AG09319 (cell line): ENCODE measurements at places on chromosomes 5 and 9.

DNA sequence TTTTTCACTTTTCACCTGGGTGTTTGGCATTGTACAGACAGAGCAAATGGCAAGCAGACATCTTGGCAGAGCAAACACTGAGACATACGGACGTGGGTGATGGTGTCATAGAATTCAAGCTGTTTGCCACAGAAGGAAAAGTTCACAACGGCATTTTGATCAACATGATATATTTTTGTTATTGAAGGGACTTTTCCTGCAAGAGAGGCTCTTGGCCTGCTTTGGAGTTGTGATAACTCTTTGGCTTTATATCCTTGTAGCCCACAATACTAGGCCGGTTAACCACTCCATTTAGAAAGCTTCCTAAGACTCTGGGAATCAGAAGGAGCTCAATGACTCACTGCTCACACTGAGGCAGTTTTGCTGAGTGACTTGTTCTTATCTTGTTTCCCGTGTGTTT, 1038.3 kb downstream of the TLE1 start:
- no peak for DNase-seq

- DNase-seq: no peak
These were observed 274.5 kb downstream of the GADD45G start for GRCh38 chr9:89879276-89879675.

GRCh38 chr5:73985145-73985544, 359.1 kb downstream of the ARHGEF28 start:
- no peak for DNase-seq

DNA sequence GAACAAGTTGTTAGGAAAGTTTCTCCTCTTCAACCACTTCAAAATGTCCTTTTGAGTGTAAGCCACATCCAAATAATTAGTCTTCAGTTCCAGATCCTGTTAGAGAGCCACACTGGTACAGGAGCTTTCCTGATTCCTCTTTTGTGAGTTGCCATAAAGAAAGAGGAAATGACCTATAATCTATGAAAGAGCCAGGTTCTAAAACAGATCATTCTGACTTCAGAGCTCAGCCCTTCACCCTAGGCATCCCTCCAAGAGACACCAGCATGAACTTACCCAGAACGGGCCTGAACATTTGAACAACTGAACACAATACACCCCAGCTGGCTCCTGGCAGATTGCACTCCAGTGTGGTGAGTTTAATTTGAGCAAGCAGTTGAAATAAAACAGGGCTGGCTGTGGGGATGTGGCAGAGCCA, 25.7 kb downstream of the SLC1A1 start:
- DNase-seq: no peak

GRCh38 chr5:83498585-83498984, 27.0 kb downstream of the VCAN start:
- DNase-seq: no peak

DNA sequence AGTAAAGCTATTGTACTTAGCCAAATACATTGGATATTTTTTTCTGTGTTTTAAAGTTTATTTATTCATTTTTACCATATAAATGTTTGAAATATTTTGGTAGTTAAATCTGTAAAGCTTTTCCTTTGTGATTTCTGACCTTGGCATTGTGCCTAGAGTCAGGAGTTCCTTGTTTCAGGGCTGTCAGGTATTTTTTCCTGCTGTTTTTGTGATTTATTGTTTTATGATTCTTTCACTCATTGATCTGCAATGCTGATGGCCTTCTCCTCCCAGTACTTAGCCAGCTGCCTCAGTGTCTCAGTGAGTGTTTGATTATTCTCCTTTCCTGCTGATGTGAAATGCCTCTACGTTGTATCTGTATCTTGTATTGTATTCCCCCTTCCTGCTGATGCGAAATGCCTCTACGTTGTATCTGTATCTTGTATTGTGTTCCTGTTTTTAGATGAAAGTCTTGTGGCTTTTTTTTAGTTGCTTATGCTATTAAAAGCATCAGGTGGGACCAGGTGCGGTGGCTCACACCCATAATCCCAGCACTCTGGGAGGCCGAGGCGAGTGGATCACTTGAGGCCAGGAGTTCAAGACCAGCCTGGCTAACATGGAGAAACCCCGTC, 61.0 kb downstream of the EHMT1 start:
- no peak for DNase-seq

DNA sequence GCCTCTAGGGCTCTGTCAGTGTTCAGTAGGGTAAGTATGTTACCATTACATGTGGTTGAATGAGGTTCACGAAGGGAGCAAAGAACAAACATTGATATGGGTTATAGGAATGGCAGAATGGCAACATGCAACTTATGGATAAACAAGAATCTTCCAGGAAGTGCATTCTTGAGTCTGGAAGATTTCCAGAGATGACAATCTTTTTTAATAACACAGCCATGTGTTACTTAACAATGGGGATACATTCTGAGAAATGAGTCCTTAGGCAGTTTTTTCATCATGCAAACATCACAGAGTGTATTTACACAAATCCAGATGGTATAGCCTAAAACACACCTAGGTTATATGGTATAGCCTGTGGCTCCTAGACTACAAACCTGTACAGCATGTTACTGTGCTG, 9.1 kb upstream of the SLC28A3 start:
- no peak for DNase-seq

- DNase-seq: no peak
These were observed 12.5 kb upstream of the PUM3 start for GRCh38 chr9:2856400-2856799.

- no peak for DNase-seq
These were observed 76.5 kb downstream of the SH3PXD2B start for GRCh38 chr5:172377856-172378255.

DNA sequence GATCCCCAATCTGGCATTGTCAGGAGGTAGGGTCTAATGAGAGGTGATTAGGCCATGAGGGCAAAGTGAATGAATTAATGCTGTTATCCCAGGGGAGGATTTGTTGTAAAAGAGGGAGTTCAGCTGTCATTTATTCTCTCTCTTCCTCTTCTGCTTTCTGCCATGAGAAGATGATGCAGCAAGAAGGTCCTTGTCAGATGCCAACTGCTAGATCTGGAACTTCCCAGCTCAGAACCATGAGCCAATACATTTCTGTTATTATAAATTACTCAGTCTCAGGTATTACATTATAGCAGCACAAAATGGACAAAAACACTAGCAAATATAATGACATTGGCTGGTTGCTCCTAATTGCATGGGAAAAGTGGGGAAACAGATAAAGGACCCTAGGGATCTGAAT, 15.6 kb upstream of the BICD2 start:
- DNase-seq: no peak

DNA sequence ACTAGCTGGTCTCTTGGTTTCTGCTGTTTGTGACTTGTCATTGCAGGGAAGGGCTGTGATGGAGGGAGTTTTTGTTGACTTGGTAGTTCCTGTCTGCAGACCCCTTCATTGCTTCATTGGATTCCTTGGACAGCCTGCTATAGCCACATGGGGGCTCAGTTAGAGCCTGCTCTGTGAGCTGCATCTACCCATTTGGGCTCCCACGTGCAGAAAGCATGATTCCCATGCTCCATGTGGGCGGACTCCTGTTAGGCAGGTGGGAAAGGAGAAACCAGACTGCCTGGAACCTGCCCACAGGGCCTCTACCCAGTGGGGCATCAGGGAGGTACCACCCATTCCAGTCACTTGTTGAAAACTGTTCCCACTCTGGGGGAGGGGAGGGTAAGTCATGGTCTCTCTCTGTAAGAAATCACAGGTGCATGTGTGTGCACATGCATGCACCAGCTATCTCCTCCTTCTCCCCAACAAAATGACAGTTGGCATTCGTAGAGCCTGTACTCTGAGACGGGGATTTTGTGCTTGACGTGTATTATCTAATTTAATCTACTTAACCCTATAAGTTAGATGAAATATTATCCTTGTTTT, 61.0 kb downstream of the DAPK1 start:
- no peak for DNase-seq

- DNase-seq: no peak
These were observed 332.3 kb downstream of the BRINP1 start for GRCh38 chr9:119036969-119037368.

DNA sequence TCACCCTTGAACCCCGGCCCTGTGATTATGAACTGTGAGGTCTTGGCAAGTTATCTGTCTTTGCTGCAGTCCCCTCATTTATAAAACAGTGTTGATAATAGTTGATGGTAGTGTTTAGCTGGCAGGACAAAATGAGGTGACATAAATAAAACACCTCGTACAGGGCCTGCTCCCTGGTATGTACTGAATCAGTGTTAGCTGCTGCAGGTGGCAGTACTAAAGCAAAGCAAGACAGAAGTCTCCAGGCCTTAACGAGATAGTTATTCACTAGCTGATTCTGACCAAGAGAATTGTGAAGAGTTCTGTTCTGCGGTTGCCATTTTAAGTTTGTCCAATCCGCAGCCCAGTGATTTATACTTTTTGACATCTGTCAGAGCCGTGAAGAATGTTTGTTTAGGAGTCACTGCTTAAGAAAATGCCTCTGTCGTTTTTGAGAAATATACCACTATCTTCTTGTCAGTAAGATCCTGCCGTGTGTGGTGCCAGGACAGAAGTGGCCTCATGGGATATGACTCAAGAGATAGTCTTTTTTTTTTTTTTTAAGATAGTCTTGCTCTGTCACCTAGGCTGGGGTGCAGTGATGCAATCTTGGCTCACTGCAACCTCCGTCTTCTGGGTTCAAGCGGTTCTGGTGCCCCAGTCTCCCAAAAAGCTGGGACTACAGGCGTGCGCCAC, 75.9 kb downstream of the KDM4C start:
- no peak for DNase-seq

GRCh38 chr9:117365438-117365837, 49.4 kb downstream of the ASTN2 start:
- DNase-seq: no peak

- no peak for DNase-seq
These were observed 113.0 kb downstream of the SMARCA2 start for GRCh38 chr9:2128141-2128540.

GRCh38 chr9:87152256-87152655, 204.9 kb upstream of the GAS1 start:
- DNase-seq: no peak

DNA sequence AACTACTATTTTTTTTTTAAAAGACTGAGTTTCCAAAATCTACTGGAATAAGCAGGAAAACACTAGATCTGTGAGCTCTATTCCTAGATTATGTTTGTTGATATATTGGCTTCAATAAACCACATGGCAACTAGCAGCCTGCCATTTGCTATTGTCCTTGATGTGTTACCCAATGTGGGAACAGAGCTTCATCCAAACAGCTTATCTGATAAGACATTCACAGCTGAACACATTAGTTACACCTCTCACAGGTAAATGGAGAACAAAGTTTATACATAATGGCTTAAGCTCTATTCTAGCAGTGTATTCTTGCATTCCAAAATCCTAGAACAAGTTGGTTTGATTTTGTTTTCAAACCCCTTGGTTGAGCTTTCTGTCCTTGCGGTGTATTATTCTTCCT, 642.1 kb downstream of the TLE1 start:
- no peak for DNase-seq

- DNase-seq: no peak
These were observed 324.4 kb downstream of the PRELID2 start for GRCh38 chr5:145510769-145511168.

- no peak for DNase-seq
These were observed 101.8 kb downstream of the DOCK8 start for GRCh38 chr9:316382-316965.

- no peak for DNase-seq
These were observed 135.7 kb upstream of the GDNF start for GRCh38 chr5:37975531-37975930.

DNA sequence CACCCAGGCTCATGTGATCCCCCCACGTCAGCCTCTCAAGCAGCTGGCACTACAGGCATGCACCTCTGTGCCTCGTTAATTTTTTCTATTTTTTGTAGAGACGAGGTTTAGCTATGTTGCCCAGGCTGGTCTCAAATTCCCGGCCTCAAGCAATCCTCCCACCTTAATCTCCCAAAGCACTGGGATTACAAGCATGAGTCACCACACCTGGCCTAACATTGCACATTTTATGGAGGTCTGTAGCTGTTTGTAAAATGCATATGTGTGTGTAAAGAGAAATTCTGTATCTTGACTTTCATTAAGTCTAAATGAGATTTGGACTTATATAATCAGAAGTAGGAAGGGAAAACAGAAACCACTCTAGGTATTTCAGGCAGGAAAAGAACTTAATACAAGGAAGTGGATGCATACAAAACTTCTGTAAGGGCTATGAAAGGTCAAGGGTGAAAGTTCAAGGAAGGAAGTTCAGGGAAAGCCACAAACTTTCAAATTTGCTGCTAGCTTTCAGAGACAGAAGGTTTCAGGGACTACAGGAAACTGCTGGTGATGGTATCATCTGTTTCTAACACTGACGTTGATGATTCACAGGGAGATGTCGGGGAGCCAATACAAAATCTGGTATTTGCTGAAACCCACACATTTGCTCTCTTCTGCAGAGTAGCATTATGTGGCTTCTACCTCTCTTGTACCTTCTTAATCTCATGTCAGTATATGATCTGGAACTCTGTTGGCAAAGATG, 209.4 kb downstream of the PIK3R1 start:
- DNase-seq: no peak

DNA sequence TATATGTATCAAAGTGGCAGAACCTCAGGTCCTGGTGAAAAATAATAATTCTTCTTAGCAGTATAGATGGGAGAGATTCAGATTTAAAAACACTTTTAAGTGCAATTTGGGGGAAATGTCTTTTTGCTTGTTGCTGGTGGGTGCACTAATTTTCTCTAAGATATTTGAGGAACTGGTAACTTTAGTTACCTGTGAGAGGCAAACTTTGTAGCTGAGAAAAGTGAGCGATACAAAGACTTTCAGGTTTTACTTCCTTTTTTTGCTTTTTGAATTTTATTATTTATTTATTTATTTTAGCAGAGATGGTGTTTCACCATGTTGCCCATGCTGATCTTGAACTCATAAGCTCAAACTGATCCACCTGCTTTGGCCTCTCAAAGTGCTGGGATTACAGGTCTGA, 303.1 kb upstream of the PTGER4 start:
- DNase-seq: no peak

- DNase-seq: no peak
These were observed 51.8 kb downstream of the SH3TC2 start for GRCh38 chr5:149011084-149011483.

DNA sequence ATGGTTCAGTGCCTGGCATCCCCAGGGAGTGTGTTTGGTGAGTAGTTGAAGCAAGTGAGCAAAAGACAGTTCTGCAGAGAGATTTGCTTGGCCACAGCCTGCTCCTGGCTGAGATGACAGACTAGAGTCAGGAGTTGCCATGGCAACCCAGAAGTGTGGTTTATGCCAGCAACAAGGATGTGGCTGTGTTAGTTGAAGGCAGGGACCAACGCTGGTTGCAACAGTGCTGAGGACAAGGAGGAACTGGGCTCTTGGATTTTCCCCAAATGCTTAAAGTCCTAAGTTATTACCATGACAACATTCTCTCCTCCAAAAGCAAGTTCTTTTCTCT, 2.7 kb downstream of the NXNL2 start:
- peak; percentile 79 for DNase-seq

- DNase-seq: peak; percentile 86
These were observed 318.6 kb upstream of the RGMB start for GRCh38 chr5:98454904-98455303.

- no peak for DNase-seq
These were observed 1.6 kb downstream of the HAPLN1 start for GRCh38 chr5:83718936-83719495.
